ENCODE measurements at places on chromosomes 5 and 9.

- DNase-seq: no peak
These were observed 29.3 kb downstream of the TUT7 start for GRCh38 chr9:86324901-86325300.

- no peak for DNase-seq
These were observed 14.1 kb downstream of the S1PR3 start for GRCh38 chr9:89005323-89005722.

DNA sequence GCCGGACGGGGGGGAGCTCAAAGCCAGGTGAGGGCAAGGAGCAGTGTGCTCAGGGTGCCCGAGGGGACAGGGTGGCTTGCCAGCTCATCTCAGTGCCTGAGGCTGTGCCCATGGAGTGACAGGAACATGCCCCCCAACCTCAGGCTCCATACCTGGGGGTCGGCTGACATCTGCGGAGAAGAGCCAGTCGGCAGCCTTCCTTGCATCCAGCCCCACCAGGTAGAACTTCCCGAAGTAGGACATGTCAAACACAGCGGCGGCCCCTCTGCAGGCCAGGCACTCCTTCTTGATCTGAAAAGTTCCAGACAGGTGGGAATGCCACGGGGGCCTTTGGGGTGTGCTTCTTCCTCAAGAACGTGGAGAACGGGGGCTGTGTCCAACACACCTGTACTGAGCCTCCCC is 42.1 kb downstream of the SARDH start:
- DNase-seq: no peak

- DNase-seq: no peak
These were observed 124.1 kb upstream of the ACO1 start for GRCh38 chr9:32260151-32260862.

DNA sequence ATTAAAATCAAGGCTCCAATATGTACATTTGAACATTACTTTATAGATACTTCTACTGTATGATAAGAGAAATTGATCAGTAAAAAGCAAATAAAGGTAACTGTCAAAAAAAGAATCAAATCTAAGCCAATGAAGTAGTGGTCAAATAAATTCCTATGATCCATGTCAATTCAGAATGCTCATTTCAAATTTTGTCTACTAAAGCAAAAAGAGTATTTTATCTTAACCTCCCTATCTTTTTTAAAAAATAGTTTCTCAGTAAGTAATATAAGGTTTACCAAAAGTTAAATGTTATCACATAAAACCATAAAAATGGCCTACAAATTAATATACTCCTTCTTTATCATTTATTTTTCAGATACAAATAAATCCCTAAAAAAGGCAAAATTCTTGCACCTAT is 165.9 kb downstream of the AGTPBP1 start:
- DNase-seq: no peak

DNA sequence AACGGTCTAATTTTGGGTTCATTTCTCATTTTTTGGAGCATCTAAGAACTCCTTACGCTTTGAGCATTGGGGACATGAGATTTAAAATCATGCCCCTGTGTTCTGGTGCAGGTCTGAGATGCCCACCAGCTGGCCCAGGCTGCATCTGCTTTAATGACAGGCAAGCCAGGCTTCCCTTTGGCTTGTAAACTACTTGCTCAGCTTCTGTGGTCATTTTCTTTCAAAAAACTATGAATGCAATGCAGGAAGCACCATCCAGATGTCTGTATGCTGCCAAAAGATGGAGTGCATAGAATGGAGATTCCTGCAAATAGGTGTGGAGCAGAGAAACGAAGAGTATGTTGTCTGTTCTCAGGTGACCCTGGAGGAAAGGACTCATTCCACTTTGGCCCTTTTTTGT is 399.9 kb upstream of the ADAMTSL1 start:
- no peak for DNase-seq

DNA sequence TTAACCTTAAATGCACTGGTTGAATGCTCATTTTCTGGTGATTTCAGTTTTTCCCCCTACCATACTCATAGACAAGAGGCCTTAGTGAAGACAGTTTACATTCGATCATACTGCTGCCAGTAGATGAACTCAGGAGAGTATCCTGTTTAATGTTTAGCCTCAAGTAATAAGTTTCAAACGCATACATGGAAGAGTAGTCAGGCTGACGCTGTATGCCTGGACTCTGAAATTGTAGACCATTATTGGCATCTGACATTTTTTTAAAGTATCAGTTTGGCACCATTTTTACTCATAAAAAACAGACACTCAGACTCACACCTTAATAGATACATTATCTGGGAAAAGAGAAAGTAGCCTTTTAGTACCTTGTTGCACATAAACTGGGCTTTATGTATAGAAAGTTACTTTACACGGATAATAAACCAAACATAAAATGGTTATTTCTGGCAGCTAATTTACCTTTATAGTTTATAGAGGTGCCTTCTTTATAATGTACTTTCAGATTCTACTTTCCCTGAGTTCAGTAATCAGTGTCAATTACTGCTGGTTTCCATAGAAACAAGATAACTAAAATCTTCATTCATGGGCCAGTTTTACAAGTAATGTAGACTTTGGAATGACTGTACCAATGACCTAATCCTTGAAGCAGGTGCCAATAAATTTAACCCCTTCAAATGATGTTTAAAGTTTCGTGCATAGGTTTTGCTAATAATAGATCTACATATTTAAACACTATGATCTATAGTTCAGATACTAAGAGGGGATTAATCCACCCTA is 183.8 kb upstream of the ITGA1 start:
- DNase-seq: no peak

Data from globus pallidus (tissue), 1 donor.